ENCODE measurements at places on chromosomes 2 and 18. TPM values are rescaled to one million over a fixed set of nuclear protein-coding genes. Genes with fewer than 3 reads are reported as not detected.

The CAB39 gene
- 77.3 TPM for total RNA-seq

The TCF23 gene
- not detected for total RNA-seq

The CHRNG gene
- total RNA-seq: not detected

The ZBTB7C gene
- total RNA-seq: not detected

The KIF1A gene
- under 0.01 TPM for total RNA-seq

The STEAP3 gene
- 2.1 TPM for total RNA-seq

The PLCD4 gene
- total RNA-seq: 0.97 TPM

The TBR1 gene
- under 0.01 TPM for total RNA-seq

The ZNF804A gene
- under 0.01 TPM for total RNA-seq

The SNORC gene
- under 0.01 TPM for total RNA-seq

The MAP3K19 gene
- total RNA-seq: not detected

The DCC gene
- under 0.01 TPM for total RNA-seq

The CNDP1 gene
- not detected for total RNA-seq

The DSG4 gene
- total RNA-seq: not detected

The FAM228A gene
- total RNA-seq: not detected

The ACYP2 gene
- total RNA-seq: 4.1 TPM

The ALPG gene
- total RNA-seq: not detected

The GNAL gene
- 0.15 TPM for total RNA-seq

The CYRIA gene
- total RNA-seq: 29.2 TPM

The NYAP2 gene
- not detected for total RNA-seq

The LIPG gene
- 88.9 TPM for total RNA-seq

The SP9 gene
- total RNA-seq: 0.15 TPM

The GAL3ST2 gene
- total RNA-seq: not detected

The DCDC2C gene
- total RNA-seq: not detected

The CENPA gene
- 21.1 TPM for total RNA-seq

The CRYGD gene
- not detected for total RNA-seq

The SLC14A1 gene
- 1.5 TPM for total RNA-seq

The OLA1 gene
- total RNA-seq: 104 TPM

The SERPINB10 gene
- 0.32 TPM for total RNA-seq

The SRBD1 gene
- 12.7 TPM for total RNA-seq

The STPG4 gene
- not detected for total RNA-seq

The PLGLB2 gene
- 0.32 TPM for total RNA-seq

The IL36B gene
- not detected for total RNA-seq

The GRB14 gene
- 11.9 TPM for total RNA-seq

The DNAJB2 gene
- total RNA-seq: 13.3 TPM
